ENCODE measurements at places on chromosomes 1 and 21.

DNA sequence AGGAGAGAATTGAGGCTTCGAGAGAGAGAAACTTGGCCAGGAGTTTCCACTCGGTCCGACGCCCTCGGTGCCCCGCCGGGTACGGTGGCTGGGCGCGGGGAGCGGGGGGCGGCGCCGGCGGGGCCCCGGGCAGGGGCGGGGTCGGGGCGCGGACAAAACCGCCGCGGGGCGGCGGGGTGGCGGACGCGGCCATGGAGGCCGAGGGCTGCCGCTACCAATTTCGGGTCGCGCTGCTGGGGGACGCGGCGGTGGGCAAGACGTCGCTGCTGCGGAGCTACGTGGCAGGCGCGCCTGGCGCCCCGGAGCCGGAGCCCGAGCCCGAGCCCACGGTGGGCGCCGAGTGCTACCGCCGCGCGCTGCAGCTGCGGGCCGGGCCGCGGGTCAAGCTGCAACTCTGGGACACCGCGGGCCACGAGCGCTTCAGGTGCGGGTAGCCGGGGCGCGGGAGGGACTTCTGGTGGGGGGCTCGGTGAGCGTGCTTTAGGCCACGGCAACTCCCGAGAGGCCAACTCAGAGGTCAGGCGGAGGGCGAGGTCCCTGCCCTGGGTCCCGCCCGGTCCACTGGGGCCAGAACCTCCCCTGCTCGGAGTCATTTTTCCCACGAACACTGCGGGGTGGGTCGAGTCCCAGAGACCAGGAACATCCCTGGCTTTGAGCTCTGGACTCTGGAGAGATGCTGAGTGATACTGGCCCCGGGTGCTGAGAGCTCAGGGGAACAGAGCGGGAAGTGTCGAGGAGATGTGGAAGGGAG lies 431 bp downstream of the RAB42 start:
- no peak for DNase-seq

- DNase-seq: peak; percentile 63
Observed at GRCh38 chr1:165073185-165074007, 283.1 kb downstream of the LMX1A start.

DNA sequence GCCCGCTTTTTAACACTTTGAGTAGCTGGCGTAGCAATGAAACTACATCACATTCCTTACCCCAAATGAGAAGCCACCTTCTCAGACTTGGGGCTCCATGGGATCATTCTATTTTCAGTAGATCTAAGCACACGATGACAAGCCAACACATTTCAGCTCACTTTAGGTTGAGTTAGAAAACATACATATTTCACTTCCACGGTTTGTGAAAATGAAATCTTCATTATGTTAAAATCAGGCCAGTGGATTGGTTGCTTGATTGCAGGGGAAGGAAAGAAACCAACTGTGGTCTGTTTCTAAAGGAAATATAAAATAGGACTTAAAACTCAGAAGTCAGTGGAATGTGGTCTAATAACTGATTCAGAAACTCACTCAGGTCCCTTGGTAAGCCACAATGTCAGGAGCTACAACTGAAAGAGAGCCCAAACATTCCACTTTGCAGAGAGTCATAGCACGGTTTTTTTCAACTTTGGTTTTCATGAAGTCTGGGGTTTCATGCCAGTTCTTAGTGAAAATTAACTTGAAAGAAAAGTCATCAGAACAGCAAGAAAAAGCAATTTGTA lies 82.3 kb upstream of the TIAM1 start:
- no peak for DNase-seq

DNA sequence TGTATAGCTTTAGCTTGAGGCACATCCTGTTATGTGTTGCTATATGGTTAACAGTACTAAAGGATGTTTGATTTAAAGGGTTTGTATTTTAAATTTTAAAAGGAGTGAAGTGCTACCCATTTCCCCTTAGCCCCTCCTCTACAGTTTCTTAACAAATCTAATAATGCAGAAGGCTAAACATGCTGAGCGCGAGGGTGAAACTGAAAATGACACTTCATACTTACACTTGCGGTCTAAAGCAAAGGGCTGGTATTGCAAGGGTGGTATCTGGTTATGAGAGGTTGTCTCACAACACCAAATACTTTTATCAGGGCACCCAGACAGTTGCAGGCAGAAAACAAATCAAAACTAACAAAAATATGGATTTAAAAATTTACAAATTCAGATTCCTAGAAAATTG lies 172.3 kb downstream of the SIPA1L2 start:
- no peak for DNase-seq

GRCh38 chr1:66095190-66095589 lies 302.5 kb downstream of the PDE4B start:
- DNase-seq: no peak

DNA sequence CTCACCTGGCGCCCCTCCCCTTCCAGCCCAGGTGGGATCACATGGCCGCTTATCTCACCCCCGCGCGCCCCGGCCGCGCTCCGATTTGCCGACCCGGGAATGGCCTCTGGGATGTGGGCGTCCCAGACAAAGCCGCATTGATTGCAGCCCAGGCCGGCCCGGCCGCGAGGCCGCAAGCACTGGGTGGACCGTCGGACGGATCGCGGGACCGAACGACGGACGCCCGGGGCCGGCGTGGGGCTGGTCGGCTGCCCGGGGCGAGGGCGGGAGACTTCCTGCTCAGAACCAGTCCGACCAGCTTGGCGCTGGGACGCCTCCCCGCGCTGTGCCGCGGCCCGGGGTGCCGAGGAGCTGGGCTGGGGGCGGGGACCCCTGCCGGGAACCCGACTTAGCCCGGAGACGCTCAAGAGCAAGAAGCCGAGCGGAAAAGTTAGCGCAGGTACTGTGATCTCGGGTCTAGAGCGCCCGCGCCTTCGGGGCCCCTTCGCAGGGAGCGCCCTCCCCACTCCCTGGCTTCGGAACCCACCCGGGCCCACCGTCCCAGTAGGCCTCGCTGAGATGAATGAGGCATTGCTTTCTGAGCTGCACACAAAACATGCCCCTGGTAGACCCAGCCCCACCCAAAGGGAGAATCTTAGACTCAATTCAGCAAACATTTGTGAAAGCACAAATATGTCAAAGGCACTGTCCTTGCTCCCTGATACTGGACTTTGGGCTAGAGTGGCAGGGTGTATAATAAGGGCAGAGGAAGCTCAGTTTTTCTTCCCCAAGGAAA lies 415 bp upstream of the LAD1 start:
- no peak for DNase-seq

- DNase-seq: no peak
Observed at GRCh38 chr1:17920881-17921640, 165.9 kb downstream of the ACTL8 start.

- DNase-seq: no peak
Observed at GRCh38 chr1:14282707-14283106, 315.8 kb upstream of the KAZN start.

DNA sequence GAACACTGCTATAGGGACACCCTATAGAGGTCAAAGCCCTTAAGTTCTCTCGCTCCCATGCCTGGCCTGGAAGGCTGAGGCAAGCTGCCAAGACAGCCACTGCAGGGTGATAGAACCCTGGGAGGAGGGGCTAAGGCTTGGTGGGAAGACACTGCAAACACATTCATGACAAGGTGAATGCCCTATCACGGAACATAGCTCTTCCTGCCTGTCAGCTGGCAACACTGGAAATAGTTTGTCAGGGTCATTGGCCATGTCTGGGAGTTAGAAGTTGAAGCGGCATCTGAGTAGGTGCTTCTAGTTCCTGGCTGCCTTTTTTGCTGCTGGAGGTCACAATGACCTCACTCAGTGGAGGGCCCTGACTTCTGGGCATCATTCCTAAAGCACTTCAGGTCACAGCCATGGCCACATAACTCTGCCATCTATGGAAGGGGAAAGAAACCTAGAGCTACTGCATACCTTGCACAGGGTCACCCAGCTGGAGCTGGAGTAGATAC lies 4.2 kb downstream of the FABP3 start:
- DNase-seq: peak; percentile 64

- no peak for DNase-seq
Observed at GRCh38 chr1:201262963-201263608, 20.2 kb upstream of the PKP1 start.
